ENCODE measurements at places on chromosomes 3 and 15.
A peak's percentile ranks its signal among the peaks of the same experiment; 100 is the strongest.

GRCh38 chr3:149151843-149152242 lies 22.4 kb downstream of the HPS3 start:
- peak; percentile 46 for DNase-seq

GRCh38 chr3:111368056-111368455 lies 173.9 kb upstream of the CD96 start:
- DNase-seq: no peak

DNA sequence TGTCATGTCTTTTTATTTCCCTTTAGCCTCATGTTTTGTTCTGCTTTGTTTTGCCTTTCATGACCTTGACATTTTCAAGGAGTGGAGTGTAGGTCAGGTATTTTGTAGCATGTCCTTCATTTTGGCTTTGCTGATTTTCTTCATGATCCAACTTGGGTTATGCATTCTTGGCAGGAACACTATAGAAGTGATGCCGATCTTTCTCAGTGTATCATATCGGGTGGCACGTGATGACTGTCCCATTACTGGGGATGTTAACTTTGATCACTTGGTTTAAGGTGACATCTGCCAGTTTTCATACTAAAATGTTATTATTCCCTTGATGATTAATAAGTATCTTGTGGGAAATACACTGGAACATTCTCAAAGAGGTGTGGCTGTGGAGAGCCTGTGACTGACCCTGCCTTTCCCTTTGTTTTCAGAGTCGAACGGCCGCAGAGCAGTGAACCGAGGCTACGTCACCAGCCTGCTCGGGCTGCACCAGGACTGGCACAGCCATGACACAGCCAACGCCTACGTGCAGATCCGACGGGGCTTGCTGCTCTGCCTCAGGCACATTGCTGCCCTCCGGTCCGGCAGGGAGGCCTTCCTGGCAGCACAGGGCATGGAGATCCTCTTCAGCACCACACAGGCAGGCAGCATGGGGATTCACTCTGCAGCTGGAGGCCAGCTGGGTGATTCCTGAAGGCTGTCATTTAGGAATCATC lies 167.7 kb downstream of the AGBL1 start:
- no peak for DNase-seq

- DNase-seq: no peak
Measured at GRCh38 chr15:39142500-39142899, 438.4 kb upstream of the THBS1 start.

DNA sequence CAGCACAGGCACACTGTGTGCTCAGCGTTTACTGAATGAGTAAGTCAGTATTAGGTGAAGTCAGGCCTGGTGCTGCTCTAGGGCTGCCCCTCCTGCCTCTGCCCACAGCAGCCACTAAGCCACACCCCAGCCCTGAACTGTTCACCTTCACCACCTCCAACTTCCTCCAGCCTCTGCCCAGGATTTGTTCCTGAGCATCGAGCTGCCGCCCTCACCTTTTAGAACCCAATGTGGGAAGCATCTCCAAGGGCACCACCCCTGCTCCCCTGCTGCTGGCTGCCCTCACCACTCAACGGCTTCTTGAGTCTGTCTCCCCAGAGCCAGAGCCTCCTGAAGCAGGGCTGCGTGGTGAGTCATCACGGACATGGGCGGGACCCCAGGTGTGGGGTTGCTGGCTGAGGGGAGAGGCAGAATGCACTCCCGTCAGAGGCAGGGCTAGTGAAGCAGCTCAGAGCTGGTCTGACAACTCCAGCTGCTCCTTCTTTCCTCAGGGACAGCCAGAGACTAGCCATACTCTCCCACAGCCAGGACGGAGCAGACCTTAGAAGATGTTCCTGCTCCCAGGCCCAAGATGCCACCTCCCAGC lies 5.8 kb downstream of the HYAL2 start:
- peak; percentile 95 for DNase-seq

- DNase-seq: no peak
Measured at GRCh38 chr3:16837602-16838001, 47.2 kb upstream of the PLCL2 start.

DNA sequence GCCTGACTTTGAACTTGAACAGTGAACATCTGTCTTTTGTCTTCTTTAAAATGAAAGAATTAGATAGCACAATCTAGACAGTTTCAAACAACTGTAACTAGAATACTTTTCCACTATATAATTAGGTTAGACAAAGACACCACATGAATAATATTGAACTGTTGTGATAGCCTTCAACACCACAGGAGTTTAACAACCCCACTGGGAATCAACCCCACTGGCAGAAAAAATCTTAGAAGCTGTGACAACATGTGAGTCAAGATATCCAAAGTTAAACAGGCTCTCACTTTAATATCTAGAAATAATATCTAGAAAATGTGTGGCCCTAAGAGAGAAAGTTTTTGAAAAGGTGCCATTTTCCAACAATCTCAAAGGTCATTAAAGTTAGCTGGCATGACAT lies 64.4 kb upstream of the PRICKLE2 start:
- no peak for DNase-seq

DNA sequence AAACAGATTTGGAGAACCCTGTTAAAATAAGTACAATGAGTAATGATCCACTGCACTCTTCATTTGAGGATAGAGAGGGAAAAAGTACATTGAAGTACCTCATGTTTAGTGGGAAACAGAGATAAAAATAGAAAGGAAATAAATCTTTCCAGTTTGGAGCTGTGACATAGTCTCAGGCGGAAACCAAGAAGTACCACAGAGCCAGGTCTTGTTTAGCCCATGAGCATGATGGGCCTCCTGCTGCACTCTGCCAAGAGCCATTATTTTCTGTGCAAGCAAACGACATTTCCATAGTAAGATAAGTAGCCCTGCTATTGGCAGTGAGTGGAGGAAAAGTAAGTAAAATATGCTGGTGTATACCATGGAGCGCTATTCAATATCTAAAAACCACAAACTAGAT lies 796.1 kb downstream of the TBL1XR1 start:
- DNase-seq: no peak

- DNase-seq: no peak
Measured at GRCh38 chr3:4520033-4520816, 27.1 kb downstream of the ITPR1 start.

DNA sequence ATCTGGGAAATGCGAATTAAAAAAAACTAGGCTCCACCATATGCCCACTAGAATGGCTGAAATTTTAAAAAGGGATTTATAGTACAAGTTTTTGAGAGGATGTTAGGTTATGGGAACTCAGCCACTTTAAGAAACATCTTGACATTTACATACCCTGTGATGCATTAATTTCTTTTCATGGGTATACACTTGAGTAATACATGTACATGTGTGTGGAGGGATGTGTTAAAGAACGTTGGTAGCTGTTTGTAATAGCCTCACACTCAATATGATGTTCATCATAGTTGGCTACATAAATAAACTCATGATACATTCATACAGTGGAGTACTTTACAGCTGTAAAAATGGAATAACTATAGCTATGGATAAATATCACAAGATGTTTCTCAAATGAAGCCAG lies 40.9 kb downstream of the MEF2A start:
- DNase-seq: no peak

- no peak for DNase-seq
Measured at GRCh38 chr3:98770261-98771039, 7.3 kb downstream of the ST3GAL6 start.

DNA sequence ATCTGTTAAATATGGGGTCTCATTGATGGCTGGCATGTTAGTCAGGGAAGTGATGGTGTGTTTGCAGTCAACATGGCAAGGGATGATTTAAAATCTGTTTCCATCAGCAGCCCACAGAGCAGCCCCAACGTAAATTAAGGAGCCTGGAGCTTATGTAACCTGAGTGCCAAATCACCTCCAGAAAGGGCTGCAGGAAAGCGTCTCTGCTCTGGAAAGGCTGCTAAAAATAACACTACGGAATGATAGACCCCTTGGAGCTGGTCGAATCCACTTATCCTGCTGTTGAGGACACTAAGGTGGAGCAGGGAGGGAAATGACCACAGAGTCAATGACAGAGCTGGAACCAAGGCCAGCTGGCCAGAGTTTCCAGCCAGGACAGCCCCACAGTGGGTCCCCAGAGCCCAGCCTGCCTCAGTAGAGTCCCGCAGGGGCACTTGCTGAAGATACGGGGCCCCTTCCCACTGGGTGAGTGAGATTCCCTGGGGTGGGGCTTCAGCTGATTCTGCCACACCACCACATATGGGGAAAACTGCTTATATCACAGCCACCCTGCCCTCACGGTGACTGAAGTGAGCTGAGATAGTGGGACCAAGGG lies 63.5 kb downstream of the EPHB1 start:
- DNase-seq: no peak

DNA sequence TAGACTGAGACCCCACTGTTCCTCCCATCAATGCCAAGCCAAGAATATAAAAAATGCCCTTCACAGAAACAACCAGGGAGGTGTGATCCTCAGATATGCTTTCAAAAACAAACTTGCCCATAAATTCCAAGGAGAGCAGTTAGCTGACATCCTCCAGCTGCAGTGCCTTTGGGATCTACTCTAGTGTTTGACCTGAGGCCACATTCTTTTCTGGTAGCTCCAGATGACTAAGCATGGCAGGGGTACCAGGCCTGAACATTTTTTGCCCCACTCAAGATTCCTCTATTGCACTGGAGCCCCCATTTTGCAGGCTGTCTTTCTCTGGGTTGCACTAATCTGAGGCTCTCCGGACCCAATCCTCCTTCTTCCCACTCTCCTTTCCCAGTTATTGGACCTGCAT lies 27.9 kb upstream of the ACP3 start:
- DNase-seq: no peak

DNA sequence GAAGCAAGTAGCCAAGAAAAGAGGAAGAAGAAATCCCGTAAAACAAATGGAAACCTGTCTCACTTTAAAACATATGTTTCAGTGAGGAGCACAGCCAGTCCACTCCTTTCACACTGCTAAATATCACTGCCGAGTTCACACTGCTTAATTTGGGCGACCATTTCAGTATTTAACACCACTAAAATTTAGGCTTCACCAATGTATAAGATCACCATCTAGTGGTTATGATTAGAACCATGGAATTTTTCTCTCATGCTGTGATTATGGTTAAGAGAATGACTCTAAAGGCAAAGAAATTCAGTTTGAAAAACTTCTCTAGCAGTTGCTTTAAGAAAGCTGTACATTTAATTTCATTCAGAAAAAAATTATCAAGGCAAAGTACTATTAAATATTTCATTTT lies 16.6 kb downstream of the SLC4A7 start:
- DNase-seq: peak; percentile 59

- DNase-seq: no peak
Measured at GRCh38 chr3:89032346-89033013, 74.9 kb upstream of the EPHA3 start.

GRCh38 chr15:83270176-83270575 lies 14.3 kb downstream of the BNC1 start:
- no peak for DNase-seq

GRCh38 chr15:64019764-64020163 lies 26.5 kb downstream of the DAPK2 start:
- DNase-seq: no peak

GRCh38 chr3:57062101-57062631 lies 1.7 kb downstream of the SPATA12 start:
- DNase-seq: peak; percentile 23

GRCh38 chr3:118531816-118532215 lies 502.8 kb downstream of the IGSF11 start:
- DNase-seq: no peak

- peak; percentile 51 for DNase-seq
Measured at GRCh38 chr15:99305761-99306505, 54.7 kb downstream of the LRRC28 start.

GRCh38 chr15:96896766-96897165 lies 566.3 kb downstream of the NR2F2 start:
- no peak for DNase-seq

DNA sequence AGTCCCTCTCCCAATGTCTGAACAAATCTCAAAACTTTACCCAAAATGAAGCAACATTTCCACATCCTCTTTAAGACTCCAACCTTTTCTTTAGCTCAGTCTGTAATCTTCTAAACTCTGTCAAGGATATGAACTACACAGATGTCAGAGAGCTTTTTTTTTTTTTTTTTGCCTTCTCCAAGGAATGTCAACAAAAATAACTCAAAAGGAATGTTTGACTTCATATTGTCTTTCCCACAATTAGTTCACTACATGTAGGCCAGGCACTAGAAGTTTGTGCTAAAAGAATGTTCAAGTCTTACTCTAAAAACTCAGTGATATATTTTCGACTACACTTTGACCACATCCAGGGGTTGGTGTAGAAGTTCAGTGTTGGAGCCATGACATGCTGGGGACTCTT lies 37.1 kb downstream of the ADAMTS9 start:
- DNase-seq: peak; percentile 6

- DNase-seq: no peak
Measured at GRCh38 chr3:120341658-120342346, 7.4 kb downstream of the LRRC58 start.

GRCh38 chr3:149353581-149354184 lies 20.2 kb upstream of the TM4SF18 start:
- no peak for DNase-seq

- peak; percentile 84 for DNase-seq
Measured at GRCh38 chr3:133535971-133536881, 37.3 kb upstream of the CDV3 start.

DNA sequence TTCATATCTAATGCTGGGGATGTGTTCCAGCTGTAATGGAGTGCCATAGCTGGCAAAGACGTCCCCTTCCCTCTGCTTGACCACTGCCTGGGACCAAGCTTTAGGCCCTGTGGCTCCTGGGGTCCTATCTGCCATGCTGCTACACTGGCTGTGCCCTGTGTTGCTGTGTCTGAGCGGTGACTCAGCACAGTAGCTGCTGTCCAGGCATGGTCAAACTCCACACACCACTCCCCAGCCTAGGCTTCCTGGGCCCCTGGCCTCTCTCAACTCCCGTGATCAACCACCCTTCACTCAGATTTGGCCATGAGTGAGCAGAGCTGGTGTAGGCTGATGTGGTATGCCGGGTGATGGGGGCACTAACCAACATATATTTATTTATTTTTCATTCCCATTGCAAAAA lies 27.0 kb downstream of the EPHB1 start:
- DNase-seq: no peak

DNA sequence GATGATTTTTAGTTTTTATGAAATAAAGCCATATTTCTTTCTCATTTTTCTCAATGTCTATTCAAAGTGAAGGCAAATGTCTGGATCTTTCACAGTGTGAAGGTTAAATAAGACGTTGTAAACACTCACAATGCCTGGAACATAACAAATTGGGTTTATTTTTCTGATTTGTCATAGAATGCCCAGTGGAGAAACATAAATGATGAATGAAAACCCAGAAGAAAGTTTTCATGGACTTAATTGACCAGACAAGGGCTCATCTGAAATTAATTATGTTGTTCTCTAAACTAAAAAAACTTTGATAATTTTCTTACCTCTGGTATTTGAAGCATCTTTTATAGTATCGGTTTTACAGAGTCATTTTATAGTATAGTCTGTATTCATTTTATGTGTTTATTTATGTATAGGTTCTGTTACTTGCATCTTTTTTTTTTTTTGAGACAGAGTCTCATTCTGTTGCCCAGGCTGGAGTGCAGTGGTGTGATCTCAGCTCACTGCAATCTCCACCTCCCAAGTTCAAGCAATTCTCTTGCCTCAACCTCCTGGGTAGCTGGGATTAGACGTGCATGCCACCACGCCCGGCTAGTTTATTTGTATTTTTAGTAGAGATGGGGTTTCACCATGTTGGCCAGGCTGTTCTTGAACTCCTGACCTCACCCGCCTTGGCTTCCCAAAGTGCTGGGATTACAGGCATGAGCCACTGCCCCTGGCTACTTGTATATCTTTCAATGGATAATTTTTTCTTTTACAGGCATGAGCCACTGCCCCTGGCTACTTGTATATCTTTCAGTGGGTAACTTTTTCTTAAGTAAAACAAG lies 15.1 kb upstream of the BNIP2 start:
- DNase-seq: no peak

GRCh38 chr15:67917636-67918035 lies 77.8 kb upstream of the RNU6-1 start:
- no peak for DNase-seq
